Sigmoid colon (tissue), 7 donors: ENCODE measurements at places on chromosomes 4 and X. TPM values are rescaled to one million over a fixed set of nuclear protein-coding genes. Genes with fewer than 3 reads are reported as not detected.

Gene PAGE4
- total RNA-seq, result not detected

Gene NPY1R
- 2.8 TPM for total RNA-seq

Gene TRIML2
- not detected for total RNA-seq

Gene MAGEA4
- total RNA-seq, result not detected

Gene STS
- total RNA-seq, result 5.0 TPM

Gene CD40LG
- total RNA-seq, result 0.36 TPM

Gene ATOH1
- not detected for total RNA-seq

Gene FGF5
- 0.33 TPM for total RNA-seq

Gene VCX
- total RNA-seq, result not detected

Gene TRMT2B
- total RNA-seq, result 15.5 TPM

Gene CXCR3
- not detected for total RNA-seq

Gene GABRG1
- not detected for total RNA-seq

Gene PABPC4L
- total RNA-seq, result 0.82 TPM

Gene FAM9C
- not detected for total RNA-seq

Gene ADH1A
- not detected for total RNA-seq

GRCh38 chr4:24928708-24929107, 15.9 kb upstream of the CCDC149 start:
- no peaks in the 10 kb centered on the region for H3K27me3 ChIP-seq
- DNase-seq, result no peak
- H3K36me3 ChIP-seq, result no peaks in the 10 kb centered on the region
- no peak overlapping the region for H3K4me3 ChIP-seq
- no peaks in the 10 kb centered on the region for H3K4me1 ChIP-seq
- H3K27ac ChIP-seq, result no peak overlapping the region

GRCh38 chr4:165799384-165799815, 73.6 kb upstream of the TLL1 start:
- H3K36me3 ChIP-seq, result no peaks in the 10 kb centered on the region
- no peak overlapping the region for H3K4me3 ChIP-seq
- H3K27me3 ChIP-seq, result no peaks in the 10 kb centered on the region
- no peak overlapping the region for H3K27ac ChIP-seq

DNA sequence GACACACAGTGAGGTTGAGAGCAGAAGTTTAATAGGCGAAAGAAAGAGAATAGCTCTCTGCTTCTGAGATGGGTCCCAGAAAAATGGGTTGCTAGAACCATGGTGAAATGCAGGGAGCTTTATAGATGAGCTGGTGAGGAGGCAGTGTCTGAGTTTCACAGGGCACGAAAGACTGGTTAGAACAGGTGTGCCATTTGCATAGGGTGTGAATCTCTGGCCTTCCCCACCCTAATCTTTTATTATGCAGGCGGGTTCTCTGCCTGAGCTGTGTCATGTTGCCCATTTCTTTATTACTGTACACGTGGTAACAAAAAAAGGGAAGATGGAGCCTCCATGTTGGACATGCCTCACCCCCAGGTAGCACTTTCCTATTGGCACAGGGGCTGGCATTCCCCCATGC, 39.1 kb downstream of the FUNDC1 start:
- no peak overlapping the region for H3K4me3 ChIP-seq
- H3K27ac ChIP-seq, result no peak overlapping the region
- no peak for DNase-seq
- H3K4me1 ChIP-seq, result no peaks in the 10 kb centered on the region

DNA sequence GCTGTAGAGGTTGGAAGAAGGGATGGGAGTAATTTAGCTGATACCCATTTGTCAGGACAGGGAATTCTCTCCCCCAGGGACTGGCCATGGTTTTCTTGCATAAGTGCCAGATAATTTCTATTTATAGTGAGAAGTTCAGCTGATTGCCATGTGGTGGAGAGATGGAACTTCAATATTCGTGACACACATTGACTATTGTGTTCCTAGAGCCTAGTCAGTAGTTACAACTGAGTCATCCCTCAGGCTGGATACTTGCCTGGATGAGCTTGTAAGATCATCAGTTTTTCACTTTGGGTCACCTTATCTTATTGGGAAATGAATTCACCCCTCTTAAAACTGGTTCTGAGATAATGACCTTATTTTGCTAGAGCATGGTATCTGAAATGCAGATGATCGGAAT, 32.2 kb downstream of the CFAP299 start:
- no peak overlapping the region for H3K27ac ChIP-seq
- DNase-seq, result no peak
- H3K36me3 ChIP-seq, result no peaks in the 10 kb centered on the region

GRCh38 chrX:46628460-46629371, 55.2 kb downstream of the CHST7 start:
- DNase-seq, result peak; percentile 91
- no peaks in the 10 kb centered on the region for H3K27me3 ChIP-seq
- no peak overlapping the region for H3K4me3 ChIP-seq
- peak overlapping the region; percentile 2 for H3K27ac ChIP-seq

DNA sequence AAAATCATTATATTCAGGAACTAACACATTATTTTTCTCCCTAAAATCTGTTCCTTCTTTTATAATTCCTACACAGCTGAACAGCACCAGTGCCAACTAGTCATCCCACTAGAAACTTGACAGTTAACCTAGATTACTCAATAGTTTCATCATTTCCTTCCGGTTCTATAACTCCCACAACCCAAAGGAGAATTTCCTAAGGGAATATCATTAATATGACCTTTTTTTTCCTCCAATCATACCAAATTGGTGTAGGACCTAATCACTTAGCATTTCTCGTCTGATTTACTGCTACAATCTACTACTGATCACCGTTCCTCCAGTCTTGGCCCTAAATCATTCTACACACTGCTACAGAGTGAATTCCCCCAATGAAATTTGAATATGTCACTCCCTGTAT, 45.9 kb downstream of the WDFY3 start:
- peak overlapping the region; percentile 29 for H3K27ac ChIP-seq
- no peak for DNase-seq
- no peak overlapping the region for H3K4me3 ChIP-seq
- H3K36me3 ChIP-seq, result no peaks in the 10 kb centered on the region

DNA sequence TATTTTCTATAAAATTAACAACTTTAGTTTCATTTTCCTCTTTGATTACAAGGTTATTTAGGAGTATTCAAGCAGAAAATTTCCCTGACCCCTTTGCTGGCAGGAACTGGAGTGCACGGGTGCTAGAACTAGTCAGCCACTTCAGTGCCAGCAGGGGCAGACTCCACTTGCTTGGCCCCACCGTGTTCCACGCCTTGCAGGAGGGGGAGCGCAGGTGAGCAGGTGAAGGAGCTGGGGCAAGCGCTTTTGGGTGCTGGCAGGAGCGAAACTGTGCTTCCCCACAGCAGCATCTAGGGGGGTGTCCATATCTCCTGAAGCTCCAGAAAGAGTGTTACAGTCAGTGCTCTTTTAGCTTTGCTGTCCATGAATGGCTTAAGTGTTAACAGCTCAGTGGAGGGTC, 45.5 kb downstream of the MID2 start:
- H3K27me3 ChIP-seq, result no peaks in the 10 kb centered on the region
- no peaks in the 10 kb centered on the region for H3K36me3 ChIP-seq
- no peak for DNase-seq
- H3K4me1 ChIP-seq, result no peaks in the 10 kb centered on the region

DNA sequence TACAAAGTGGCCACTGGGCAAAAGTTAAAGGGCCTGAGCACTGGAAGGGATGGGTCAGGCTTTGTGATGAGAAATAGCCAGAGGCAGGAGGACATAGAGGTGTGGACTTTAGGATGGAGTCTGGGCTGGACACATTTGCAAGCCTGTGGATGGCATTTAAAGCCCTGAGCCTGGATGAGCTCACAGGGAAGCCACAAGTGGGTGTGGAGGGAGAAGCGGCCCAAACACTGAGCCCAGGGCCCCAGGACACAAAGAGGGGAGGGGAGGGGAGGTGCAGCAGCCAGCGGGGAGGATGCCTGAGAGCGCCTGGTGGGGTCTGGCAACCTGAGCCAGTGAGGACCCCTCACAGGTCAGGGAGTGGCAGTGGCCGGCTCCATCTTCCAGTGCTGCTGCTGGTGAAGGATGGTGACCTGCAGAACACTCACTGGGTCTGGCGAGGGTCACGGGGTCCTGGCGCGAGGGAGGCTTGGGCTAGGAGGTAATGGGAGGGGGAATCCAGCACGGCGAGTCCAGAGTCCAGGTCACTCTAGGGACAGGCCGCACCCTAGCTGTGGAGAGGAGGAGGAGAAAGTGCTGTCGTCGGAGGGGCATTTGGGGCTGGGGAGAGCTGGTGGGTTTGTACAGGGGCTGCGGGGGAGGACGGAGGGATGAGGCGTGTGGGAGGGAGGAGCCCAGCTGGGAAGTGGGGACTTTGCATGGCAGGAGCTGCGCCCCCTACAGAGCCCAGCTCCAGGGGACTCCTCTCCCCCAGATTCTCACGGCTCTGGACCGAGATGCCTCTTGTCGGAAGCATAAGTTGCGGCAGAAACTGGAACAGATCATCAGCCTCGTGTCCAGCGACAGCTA, 7.0 kb downstream of the LAGE3 start:
- no peak overlapping the region for H3K4me3 ChIP-seq
- no peaks in the 10 kb centered on the region for H3K36me3 ChIP-seq
- no peak overlapping the region for H3K27ac ChIP-seq
- no peak for DNase-seq
- H3K4me1 ChIP-seq, result no peaks in the 10 kb centered on the region

DNA sequence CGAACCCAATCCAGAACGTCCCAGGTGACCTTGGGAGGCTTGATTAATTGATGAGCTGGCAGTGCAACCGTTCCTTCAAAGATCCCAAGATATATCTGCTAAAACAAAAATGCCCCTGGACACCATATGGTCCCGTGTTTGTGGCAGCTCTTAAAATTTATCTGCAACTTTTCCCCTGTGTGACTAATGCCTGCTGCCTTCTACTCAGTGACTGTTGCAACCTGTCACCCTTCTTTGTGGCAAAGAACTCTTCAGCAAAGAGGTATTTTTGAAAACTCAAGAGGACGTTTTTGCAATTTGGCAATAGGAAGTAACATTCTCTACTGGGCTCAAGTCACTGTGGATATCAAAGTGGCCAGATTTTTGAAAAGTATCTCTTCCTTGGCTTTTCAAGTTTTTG, 75.8 kb upstream of the SOD3 start:
- no peak overlapping the region for H3K4me3 ChIP-seq
- no peak for DNase-seq
- H3K36me3 ChIP-seq, result no peaks in the 10 kb centered on the region
- H3K27me3 ChIP-seq, result no peaks in the 10 kb centered on the region
- no peak overlapping the region for H3K27ac ChIP-seq

DNA sequence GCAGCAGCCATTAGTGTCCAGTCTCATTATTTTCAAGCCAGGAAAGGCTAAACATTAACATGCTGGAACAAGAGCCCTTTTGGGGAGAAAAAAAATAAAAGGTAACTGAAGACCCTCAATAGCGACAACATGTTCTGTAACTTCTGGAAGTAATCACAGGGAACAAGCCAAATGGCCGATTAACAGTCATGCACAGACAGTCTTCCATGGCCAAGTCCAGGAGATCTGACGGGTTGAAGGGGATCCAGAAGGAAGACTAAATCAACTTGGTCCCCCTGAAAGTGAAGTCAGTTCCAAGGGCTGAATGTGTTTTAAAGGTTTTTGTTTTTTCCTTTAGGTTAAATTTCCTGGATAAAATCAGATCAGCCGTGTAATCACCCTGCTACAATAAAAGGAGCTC, 52.5 kb downstream of the LNX1 start:
- no peak overlapping the region for H3K27ac ChIP-seq
- no peak for DNase-seq
- no peak overlapping the region for H3K4me3 ChIP-seq

DNA sequence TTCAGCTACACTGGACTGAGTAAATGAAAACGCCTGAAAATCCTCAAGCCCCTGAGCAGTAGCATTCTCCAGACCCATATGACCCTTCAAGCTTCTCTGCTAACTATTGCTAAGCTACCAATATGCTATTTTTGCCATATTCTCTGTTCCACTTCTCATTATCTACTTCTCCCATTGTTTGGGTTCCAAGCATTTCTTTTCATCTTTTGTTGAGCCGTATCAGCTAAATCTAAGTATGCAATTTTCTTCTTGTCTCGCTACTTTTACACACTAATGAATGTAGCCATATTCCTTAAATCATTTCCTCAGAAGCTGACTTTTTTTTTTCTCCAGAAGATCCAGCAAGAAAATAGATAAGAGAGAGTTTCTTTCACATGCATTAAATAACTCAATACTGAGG, 128.4 kb downstream of the AGTR2 start:
- no peak for DNase-seq
- H3K4me3 ChIP-seq, result no peak overlapping the region
- no peaks in the 10 kb centered on the region for H3K4me1 ChIP-seq

GRCh38 chrX:65755786-65756185, 88.3 kb downstream of the MSN start:
- no peaks in the 10 kb centered on the region for H3K27me3 ChIP-seq
- no peaks in the 10 kb centered on the region for H3K4me1 ChIP-seq
- no peak for DNase-seq
- H3K36me3 ChIP-seq, result no peaks in the 10 kb centered on the region

DNA sequence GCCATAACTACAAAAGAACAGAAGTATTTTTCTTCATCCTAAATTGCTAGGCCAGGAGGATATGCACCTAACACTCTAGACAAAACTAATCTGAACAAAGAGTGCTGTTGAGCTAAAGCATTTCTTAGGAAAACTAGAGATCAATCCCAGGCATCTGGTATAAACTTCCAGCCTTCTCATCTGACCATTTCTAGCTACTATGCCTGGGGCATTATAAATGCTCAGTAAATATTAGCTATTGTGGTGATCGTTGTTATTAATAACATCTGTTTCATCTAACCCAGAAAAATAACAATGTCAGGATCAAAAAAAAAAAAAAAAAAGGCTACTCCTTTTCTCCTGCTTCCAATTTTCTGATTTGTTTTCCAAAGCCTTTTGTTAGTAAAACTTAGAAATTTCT, 7.7 kb upstream of the SLC10A6 start:
- no peak overlapping the region for H3K27ac ChIP-seq
- no peaks in the 10 kb centered on the region for H3K36me3 ChIP-seq
- DNase-seq, result no peak
- H3K4me3 ChIP-seq, result no peak overlapping the region
- no peaks in the 10 kb centered on the region for H3K27me3 ChIP-seq

GRCh38 chrX:51853251-51853650, 40.2 kb upstream of the MAGED1 start:
- no peaks in the 10 kb centered on the region for H3K27me3 ChIP-seq
- no peaks in the 10 kb centered on the region for H3K4me1 ChIP-seq
- H3K27ac ChIP-seq, result no peak overlapping the region
- no peak overlapping the region for H3K4me3 ChIP-seq
- no peak for DNase-seq

- no peak overlapping the region for H3K27ac ChIP-seq
- no peaks in the 10 kb centered on the region for H3K27me3 ChIP-seq
- no peak for DNase-seq
- H3K4me3 ChIP-seq, result no peak overlapping the region
- no peaks in the 10 kb centered on the region for H3K36me3 ChIP-seq
- no peaks in the 10 kb centered on the region for H3K4me1 ChIP-seq
Measured at GRCh38 chrX:77436682-77437081, 10.5 kb upstream of the FGF16 start.

DNA sequence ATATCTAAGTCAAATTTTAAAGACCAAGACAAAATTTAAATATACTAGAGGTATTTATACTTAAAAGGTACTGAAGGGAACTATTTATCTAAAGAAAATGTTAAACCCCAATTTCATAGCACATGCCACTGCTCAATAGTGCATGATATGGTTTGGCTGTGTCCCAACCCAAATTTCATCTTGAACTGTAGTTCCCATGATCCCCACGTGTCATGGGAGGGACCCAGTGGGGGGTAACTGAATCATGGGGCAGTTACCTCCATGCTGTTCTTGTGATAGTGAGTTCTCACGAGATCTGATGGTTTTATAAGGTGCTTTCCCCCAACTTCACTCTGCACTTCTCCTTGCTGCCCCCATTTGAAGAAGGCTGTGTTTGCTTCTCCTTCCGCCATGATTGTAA, 32.3 kb downstream of the MAML3 start:
- H3K27ac ChIP-seq, result no peak overlapping the region
- H3K27me3 ChIP-seq, result no peaks in the 10 kb centered on the region
- no peak overlapping the region for H3K4me3 ChIP-seq
- no peak for DNase-seq
- H3K4me1 ChIP-seq, result no peaks in the 10 kb centered on the region
